Osteocyte (in vitro differentiated cells): ENCODE measurements at places on chromosomes 12 and 14. TPM values are rescaled to one million over a fixed set of nuclear protein-coding genes. Genes with fewer than 3 reads are reported as not detected.

SLC6A15 gene
- not detected in 2 replicates for total RNA-seq

CACNA1C gene
- total RNA-seq = 59.1 and 67.4 TPM in 2 replicates

DNA sequence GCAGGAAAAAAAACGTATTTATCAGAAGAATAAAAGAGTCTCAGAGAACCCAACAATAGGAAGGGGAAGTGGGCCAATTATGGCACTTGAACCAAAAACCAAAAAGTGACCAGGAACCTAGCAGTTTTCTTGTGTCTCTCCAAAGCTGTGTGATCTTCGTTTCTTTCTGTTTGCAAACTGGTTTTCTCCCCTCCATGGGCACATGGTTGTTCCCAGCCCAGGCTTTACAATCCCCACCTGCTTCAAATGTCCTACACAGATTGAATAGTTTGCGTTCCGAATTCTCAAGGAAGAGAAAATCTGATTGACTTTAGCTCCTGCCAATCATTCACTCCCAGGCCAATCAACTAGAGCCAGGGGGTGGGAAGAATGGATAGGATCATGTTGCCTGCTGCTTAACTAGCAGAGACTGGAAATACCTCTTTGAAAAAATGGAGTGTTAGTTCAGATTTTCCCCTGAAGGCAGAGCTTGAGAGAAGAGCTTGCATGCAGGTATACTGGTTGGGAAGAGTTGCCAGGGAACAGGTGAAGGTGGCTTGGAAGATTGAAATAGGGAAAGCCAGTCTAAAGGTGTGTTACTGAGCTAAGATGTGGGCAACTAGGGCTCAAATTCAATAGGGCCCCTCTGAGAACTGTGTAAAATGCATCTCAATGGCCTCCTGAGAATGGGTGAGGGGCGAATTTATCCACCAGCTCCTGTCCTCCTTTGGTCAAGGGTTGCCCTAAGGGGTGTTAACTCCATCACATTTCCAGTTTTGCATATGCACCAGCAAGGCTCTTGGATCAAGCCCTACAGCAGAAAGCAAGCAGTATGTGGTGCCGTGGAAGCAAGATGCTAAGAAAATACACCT, 106.4 kb upstream of the SRRM4 start:
- H3K27ac ChIP-seq = no peak overlapping the region
- no peaks in the 10 kb centered on the region for H3K36me3 ChIP-seq
- H3K27me3 ChIP-seq = no peaks in the 10 kb centered on the region

GUCY2C gene
- total RNA-seq = not detected in 2 replicates

KLRC3 gene
- total RNA-seq = 4.9 and 6.7 TPM in 2 replicates

SAMD15 gene
- total RNA-seq = 1.9 and 2.2 TPM in 2 replicates

DNA sequence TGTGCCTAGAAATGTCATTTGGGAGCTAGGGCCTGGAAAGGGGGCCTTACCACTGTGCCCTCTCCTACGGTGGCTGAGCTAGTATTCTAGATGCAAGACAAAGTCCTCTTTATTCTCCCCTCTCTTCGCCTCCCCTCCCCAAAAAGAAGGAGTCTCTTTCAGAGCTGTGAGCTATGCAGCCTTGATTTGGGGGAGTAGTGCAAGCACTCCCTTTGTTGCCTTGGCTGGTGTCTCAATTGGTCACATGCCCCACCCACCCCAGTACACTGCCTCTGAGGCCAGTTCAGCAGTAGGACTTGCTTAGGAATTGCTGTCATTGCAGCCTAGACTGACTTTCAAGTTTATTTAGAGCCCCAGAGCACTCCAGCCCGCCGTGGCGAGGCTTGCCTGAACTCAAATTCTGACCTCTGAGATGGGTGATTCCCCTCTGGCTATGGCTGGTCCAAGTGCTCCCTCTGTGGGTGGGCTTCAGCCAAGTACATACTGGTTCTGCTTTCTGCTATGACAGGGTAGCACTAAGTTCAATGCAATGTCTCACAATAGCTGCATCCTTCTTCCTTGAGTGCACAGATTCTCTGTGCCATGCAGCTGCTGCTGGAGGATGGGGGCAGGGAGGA, 37.0 kb upstream of the FBXO33 start:
- peaks cover 27% of the 10 kb centered on the region for H3K27me3 ChIP-seq
- H3K27ac ChIP-seq = no peak overlapping the region
- no peak overlapping the region for H3K4me3 ChIP-seq
- DNase-seq = no peak
- H3K36me3 ChIP-seq = no peaks in the 10 kb centered on the region

GRCh38 chr12:115194448-115194847, 510.5 kb upstream of the TBX3 start:
- no peak overlapping the region for H3K27ac ChIP-seq
- DNase-seq = no peak
- H3K4me3 ChIP-seq = no peak overlapping the region

DNA sequence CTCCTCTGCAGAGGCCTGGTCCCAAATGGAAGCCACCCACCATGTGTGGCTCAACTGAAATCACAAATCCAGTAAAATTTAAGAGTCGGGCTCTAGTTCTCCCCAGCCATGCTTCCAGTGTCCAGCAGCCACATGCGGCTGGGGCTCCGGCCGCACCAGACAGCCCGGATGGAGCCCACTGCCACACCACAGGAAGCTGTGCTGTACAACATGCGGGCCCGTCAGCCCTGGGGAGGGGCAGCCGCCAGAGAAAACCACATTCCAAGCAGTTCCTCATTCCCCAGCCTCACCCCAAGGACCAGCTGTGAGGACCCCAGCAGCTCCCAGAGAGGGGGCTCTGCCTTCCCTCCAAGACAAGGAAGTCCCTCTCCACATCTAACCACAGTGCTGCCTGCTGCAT, 135.0 kb downstream of the NCOR2 start:
- no peaks in the 10 kb centered on the region for H3K27me3 ChIP-seq
- no peak for DNase-seq
